ENCODE measurements at places on chromosomes 12 and 14.

- no peak for DNase-seq
Measured at GRCh38 chr12:9001233-9001632, 11.9 kb downstream of the KLRG1 start.

GRCh38 chr14:61502459-61503093 lies 181.2 kb downstream of the PRKCH start:
- no peak for DNase-seq

DNA sequence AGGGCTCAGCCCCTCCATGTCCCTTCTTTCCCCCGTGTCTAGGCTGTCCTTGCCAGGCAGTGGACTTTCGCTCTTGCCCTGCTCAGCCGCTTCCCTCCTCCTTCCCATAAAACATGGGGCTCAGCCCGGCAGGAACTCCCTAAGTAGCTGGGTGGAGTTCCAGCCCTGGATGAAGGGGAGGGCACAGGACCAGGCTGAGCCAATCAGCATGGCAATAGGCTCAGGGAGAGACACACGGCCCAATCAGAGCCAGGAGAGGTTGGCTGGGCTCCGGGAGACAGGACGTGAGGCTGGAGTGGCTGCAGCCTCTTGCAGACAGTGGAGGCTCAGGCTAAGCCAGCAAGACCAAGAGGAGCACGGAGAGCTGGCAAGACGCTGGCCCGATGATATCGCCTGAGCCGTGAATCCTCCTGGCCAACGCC lies 54.3 kb downstream of the GALNT9 start:
- no peak for DNase-seq

- DNase-seq = no peak
Measured at GRCh38 chr14:51069055-51069454, 25.9 kb downstream of the TRIM9 start.

GRCh38 chr12:38895446-38895845 lies 9.9 kb downstream of the CPNE8 start:
- DNase-seq = no peak

- DNase-seq = no peak
Measured at GRCh38 chr12:25245491-25245890, 5.2 kb downstream of the KRAS start.

DNA sequence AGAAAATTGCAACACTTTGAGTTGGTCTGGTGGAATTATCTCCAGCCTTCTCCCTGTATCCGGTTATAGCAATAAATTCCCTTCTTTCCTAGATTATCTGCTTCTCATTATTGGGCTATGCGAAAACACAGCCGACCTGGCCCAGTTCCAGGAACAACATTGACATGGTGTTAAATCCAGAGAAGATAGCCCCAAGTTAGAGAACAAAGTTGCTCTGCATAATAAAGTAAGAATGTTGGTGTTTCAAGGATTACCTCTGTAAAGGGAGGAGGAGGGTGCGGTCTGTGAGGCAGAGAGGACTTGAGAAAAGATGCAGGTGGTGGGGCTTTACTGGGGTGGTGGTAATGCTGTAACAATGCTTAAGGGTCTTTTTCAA lies 12.1 kb downstream of the TCL1A start:
- DNase-seq = peak; percentile 42

GRCh38 chr12:96401076-96401871 lies 1.0 kb upstream of the CDK17 start:
- DNase-seq = peak; percentile 33

GRCh38 chr12:1346126-1346525 lies 248.3 kb downstream of the FBXL14 start:
- DNase-seq = no peak

- no peak for DNase-seq
Measured at GRCh38 chr12:11834104-11834812, 184.8 kb downstream of the ETV6 start.

DNA sequence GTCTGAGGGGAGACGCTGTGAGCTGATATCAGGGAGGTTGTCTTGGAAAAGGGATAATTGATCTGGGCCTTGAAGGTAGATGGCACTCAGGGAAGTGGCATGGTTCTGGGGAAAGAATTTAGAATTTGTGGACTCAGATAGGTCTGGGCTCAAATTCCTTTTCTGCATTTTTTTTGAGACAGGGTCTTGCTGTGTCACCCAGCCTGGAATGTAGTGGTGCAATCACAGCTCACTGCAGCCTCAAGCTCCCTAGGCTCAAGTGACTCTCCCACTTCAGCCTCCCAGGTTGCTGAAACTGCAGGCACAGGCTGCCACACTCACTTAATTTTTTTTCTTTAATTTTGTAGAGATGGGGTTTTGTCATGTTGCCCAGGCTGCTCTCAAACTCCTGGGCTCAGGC lies 98.1 kb upstream of the NCOR2 start:
- DNase-seq = no peak

DNA sequence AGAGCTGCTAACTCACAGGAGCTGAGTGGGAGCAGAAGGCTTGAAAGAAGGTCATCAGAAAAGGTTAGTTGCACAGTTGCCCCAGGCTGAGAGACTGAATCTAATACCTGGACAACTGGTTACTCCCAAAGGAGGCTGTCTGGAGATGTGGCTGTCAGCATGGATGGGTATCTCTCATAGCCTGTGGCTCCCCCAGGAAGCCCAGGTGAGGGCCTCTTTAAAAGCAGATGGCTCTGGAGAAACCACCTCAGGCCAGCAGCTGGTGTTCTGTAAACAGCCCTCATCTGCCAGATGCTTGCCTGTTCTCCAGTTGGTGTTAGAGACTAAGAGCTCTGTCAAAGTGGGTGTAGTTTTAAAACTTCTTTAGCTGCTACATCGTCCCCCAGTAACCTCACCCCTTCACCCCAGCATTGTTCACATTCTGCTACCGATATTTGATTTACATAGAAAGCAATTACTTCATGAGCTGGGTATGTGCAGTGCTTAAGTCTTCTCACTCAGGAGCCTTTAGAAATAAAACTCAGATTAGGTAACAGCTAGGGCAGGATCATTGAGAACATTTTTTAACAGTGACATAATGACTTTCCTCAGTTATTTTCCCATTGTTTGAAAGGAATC lies 25.8 kb downstream of the DACT1 start:
- DNase-seq = no peak

GRCh38 chr14:35669782-35670181 lies 135.8 kb downstream of the INSM2 start:
- DNase-seq = no peak

DNA sequence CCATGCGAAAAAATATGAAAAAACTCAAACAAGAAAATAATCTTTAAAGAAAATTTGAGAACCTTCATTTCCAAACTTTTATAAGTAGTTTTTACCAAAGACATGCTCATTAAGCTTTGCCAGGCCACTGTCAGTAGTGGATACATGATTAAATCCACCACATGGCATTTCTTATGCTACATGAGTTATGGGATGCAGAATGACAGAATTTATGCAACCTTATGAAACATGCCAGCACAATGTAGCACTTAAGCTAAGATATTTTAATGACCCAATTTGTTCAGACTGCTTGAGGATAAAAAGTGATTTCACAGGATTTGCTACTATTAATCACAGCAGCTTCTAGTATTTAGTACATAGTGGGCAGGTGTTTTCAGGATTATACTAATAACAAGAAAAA lies 123.3 kb downstream of the ATP23 start:
- DNase-seq = no peak

DNA sequence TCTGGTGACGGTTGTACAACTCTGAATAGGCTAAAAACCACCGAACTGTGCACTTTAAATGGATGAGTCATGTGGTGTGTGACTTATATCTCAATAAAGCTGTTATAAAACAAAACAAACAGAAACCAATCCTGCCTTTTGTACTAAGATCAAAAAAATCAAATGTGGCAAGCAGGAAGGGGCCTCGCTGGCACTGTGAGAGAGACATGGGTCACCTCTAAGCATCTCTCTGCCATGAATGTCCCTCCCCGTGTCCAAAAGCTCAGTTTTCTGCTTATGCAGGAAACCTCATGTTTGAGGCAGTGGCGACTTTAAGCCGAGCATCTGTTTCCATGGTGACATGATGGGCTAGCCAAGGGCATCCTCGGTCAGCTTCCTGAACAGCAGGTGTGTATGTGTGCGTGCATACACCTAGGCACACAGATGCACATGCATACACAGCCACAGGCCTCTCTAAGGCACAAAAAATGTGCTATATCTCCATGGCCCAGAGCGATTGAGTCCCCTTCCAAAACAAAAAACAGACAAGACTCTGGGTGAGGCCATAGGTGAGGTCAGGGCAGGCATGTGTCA lies 44.4 kb downstream of the ARL6IP4 start:
- no peak for DNase-seq

DNA sequence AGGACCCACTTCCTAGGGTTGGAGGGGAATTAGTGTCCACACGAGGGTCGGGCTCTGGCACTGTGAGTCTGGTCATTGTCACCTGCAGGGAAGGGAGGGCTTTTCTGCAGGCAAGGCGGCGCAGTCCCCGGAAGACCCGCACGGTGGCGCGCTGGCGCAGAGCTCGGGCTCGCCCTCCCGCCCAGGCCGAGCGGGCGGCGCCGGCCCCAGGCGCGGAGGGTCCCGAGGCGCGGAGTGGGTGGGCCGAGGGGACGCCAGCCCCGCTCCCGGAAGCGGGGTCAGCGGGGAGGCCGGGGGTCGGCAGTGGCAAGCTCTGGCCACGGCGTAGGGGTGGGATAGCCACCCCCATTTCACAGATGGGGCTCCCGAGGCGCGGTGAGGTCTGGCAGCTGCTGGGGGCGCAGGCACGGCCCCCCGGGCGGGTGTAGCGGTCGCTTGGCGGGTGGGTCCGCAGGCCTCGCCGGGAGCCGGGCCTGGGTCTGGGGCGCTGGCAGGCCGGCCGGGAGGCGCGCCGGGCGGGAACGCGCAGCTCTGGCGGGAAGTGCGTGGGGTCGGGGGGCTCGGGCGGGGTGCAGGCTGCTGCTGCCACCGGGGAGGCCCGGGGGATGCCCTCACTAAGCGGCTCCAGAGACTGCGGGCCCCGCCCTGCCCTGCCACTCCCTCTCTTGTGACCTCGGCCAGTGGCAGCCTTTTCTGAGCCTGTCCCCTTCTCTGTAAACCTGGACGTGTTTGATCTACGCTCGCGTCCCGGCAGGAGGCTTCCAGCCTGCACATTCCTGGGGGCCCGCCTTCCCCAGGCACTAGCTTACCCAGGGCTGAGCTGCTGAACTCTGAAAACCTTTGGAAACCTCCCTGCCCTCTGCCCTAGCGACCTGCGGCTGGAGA lies 46.1 kb downstream of the CYP46A1 start:
- DNase-seq = no peak

GRCh38 chr14:103144085-103144484 lies 20.8 kb downstream of the TNFAIP2 start:
- no peak for DNase-seq

- no peak for DNase-seq
Measured at GRCh38 chr12:116934908-116935705, 24.4 kb downstream of the FBXW8 start.

GRCh38 chr12:95368931-95369330 lies 105.0 kb upstream of the METAP2 start:
- DNase-seq = no peak

GRCh38 chr12:11651785-11652184 lies 2.3 kb downstream of the ETV6 start:
- no peak for DNase-seq

GRCh38 chr12:56644654-56645053 lies 1.1 kb downstream of the ATP5F1B start:
- no peak for DNase-seq
